ENCODE measurements at places on chromosomes 3 and 15.

DNA sequence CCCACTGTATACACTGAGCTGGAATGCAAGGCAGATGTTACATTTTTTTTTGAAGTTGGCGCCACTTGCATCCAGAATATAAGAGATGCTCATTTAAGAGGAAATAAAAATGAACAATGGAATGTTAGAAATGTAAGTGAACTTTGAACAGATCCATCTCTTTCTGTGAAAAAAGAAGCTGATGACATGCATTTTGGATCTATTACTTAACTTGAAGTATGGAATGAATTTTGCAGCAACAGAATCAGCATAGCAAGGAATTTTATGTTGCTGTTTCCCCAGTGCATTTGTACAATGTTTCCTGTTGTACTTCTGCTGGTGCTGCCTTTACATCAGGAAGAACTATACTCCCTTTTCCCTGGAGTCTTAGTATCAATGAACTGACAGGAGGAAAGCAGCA, 178.2 kb downstream of the LSAMP start:
- DNase-seq: no peak

DNA sequence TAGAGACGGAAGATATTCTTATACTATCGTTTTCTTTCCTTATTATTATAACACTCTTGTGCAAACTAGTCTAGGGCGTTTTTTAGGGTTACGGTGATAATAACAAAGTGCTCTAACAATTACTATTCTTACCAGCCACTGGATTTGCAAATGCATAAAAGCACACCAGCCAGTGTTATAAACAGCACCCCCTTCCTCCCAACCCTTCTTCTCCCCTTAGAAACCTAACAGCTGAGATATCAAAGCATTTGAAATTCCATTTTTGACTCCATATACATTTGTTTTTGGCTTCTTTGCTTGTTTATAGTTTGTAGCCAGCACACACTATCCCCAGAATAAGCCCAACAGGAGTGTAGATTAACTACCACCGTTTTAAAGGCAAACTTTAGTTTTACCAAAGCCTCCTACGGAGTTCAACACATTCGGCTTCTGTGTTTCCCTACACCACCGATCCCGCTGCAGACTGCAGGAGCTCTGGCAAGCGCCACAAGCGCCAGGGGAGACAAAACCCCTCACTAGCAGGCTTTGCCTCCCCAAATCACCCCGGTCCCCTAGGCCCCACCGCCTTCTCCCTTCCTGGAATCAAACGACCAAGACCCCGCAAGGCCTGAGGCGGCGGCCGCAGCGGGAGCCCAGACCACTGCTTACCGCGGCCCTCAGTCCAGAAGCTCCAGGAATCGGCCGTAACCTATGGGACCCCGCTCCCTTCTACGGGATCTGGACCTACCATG, 461 bp downstream of the COPB2 start:
- DNase-seq: peak; percentile 33

DNA sequence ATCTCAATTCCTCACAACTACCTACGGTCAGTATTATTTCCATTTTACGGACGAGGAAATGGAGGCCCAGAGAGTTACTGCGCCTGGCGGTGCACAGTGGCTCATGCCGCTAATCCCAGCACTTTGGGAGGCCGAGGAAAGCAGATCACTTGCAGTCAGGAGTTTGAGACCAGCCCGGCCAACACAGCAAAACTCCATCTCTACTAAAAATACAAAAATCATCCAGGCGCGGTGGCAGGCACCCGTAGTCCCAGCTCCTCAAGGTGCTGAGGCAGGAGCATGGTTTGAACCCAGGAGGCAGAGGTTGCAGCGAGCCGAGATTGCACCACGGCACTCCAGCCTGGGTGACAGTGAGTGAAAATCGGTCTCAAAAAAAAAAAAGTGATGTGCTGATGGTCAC, 187.3 kb downstream of the XXYLT1 start:
- no peak for DNase-seq

DNA sequence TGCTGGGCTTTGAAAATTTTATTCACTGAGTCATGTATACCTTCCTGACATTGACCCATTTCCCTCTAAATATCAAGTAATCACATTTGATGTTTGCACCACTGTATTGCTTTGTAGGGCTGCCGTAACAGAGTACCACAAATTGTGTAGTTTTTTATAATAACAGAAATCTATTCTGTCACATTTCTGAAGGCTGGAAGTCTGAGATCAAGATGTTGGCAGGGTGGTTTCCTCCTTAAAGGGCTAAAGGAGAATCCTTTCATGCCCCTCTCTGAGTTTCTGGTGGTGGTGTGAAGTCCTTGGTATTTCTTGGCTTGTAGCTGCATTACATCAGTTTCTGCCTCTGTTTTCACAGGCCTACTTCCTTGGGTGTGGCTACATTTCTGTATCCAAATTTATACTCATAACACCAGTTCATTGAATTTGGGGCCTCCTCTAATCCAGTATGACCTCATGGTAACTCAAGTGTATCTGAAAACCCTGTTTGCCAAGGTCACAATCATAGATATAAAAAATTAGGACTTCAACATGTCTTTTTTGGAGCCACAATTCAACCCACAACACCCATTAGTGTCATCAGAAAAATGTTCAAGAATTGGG, 29.1 kb upstream of the ST6GAL1 start:
- DNase-seq: peak; percentile 47

GRCh38 chr3:140731440-140732119, 53.7 kb downstream of the TRIM42 start:
- DNase-seq: no peak

DNA sequence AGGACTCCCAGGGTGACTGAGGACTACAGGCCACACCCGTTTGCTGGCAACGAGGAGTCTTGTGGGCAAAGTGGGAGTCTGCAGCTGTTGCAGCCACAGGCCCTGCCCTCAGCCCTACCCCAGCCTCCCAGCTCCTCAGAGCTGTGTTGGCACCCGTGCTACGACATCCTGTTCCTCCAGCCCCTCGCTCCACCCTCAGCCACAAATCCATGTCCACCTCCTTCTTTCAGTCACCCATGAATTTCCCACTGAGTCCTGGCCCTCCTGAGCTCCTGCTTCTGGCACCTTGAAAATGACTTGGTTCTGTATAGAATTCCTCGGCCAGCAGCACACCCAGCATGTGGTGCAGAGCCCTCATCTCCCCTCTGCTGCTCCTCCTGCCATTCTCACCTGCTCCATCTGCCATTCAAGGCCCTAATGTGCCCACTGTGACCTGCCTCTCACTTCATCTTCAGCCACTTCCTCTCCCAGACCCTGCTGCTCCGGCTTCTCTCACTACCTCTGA, 20.9 kb upstream of the VILL start:
- DNase-seq: no peak

DNA sequence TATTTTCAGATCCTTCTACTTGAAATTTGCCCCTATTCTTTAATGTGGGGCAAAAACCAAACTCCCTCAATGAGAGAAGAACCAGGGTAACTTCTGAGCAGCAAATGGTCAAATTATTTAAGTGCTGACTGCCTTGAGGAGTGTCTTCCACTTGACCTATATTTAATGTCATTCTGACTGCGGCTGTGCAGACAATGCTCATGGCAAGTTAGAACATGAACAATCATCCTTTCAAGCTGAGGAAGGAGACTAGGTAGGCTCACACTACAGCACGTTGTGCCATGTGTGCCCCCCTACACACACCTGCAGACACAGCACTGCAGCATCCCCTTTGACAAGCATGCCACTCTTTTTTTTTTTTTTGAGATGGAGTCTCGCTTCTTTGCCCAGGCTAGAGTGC, 98.2 kb downstream of the OSBPL10 start:
- DNase-seq: no peak

DNA sequence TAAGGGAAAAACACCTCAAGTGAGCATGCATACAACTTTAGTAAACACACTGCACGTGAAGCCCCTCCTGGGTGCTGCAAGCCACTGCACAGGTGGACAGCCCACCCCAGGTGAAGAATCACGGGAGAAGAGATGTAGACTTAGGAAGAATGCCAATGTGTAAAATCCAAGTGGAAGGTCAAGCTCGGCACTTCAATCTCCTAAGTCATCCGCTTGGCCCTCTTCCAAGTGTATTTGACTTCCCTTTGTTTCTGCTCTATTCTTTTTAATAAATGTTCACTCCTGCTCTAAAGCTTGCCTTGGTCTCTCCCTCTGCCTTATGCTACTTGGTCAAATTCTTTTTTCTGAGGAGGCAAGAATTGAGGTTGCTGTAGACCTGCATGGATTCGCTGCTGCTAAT, 316.6 kb downstream of the EDEM1 start:
- DNase-seq: no peak

DNA sequence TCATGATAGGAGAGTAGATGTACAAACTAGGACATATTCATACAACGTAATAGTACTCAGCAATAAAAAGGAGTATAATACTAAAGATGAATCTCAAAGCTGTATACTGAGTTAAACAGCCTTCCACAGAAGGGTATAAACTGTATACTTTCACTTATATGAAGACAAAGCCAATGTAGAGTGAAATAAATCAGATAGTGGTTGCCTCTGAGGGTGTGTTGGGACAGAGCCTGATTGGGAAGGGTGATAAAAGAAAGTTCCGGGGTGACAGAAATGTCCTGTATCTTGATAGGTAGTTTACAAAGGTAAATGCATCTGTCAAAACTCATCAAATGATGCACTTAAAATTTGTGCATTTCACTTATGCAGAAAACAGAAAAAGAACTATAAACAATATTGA, 122.5 kb downstream of the ADAM10 start:
- DNase-seq: no peak

- DNase-seq: peak; percentile 93
Measured at GRCh38 chr3:188914552-188914951, 257.2 kb upstream of the TPRG1 start.

- DNase-seq: no peak
Measured at GRCh38 chr15:90697175-90697574, 20.0 kb upstream of the BLM start.

- peak; percentile 79 for DNase-seq
Measured at GRCh38 chr3:27675287-27675686, 46.8 kb downstream of the EOMES start.

DNA sequence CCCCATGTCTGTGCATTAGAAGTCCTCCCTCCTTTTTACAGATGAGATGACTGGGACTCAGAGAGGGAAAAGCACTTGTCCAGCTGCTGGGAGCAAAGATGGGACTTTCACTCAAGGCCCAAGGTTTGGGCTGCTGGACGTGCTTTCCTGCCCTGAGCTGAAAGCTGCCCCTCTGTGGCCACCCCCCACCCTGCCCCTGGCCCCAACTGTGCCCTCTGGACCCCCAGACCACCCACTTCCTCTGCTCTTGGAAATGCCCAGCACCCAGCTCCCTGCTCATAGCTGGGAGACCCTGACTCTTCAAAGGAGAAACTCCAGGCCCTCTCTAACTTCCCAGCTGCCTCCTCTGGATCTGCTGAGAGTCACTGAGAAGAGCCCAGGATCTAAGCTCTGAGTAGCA, 20.7 kb downstream of the GRIP2 start:
- DNase-seq: no peak

GRCh38 chr15:93066834-93067648, 22.0 kb downstream of the RGMA start:
- DNase-seq: no peak

DNA sequence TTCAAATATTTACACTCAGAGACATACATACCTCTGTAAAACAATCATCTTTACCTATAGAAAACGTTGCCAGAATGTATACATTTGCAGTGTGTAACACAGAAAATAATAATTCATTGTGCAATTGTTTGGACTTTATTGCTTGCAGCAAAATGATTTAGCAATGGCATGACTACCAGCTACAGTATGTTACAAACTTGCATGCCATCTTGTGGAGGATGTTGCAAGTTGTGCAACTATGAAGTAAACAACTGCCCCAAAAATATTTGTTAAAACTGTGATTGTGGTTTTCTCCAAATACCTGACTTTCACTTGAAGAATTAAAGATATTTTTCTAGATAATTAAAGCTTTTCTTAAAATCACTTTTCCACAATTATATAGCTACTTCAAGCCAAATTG, 27.1 kb upstream of the C3orf49 start:
- DNase-seq: no peak

DNA sequence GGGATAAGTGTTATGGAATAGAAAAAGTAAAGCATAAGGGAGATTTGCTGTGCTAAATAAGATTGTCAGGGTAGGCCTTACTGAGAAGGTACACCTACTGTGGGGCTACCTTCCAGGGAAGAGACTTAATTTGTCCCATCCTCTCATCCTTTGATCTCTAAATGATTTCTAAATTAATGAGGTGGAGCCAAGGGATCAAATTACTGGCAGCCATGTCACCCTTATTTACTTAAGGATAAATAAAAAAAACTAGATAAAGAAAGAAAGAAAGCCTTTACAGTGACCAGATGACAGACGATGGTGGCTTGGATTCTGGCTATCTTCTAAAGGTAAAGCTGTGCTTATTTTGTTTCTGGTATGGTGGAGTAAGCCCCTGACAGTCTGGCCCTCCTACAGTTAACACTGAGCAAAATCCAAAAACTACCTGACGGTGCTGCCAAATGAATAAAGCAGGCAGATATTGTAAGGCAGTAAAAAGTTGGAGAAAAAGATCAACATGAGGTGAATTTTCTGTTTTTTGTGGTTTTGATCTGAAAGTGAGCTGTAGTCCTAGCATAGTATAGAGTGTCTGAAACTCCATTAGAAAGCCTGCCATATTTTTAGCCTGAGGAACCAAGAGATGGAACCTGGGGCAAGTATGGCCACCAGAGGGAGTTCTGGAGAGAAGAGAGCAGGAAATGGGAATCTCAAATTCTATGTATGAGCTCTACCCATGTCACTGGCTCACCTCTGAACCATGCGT, 285.1 kb upstream of the MANF start:
- DNase-seq: peak; percentile 67

DNA sequence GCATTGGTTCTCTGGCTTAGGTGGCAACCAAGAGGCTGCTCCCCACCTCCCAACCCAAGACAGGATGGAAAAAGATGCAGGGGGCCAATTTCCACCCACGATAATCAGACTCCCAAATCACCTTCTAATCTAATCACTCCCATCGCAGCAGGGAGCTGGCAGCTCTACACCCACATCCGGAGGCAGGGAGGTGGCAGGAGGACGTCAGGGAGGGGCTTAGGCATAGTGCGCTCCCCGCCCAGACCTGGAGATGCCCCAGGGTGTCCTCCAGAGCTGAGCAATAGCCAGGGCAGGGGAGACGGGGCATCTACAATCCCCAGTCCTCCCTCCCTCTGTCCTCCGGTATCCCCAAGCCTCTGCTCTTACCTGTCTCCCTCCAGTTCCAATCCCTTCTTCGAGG, 70.5 kb upstream of the SEC13 start:
- no peak for DNase-seq

GRCh38 chr3:128205558-128206145, 52.4 kb downstream of the EEFSEC start:
- no peak for DNase-seq

GRCh38 chr3:117101697-117102096, 392.1 kb downstream of the TUSC7 start:
- no peak for DNase-seq

DNA sequence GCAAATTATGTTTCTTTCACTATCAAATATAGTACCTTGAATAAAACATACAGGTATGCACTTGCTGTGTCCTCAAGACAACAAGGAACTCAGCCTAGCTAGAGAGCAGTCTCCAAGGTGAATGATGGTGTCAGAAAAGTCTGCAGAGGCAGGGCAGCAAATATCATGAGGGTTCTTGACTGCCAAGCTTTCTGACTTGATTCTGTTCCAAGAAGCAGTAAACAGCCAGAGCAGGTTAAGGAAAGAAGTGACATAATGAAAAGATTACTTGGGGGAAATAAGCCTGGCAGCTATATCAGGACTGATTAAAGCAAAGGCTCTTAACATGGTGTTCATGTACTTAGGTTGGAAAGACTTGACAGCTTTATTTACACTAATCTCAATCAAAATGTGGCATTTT, 192.2 kb upstream of the GADL1 start:
- DNase-seq: no peak

- DNase-seq: no peak
Measured at GRCh38 chr3:31620656-31621055, 87.9 kb downstream of the STT3B start.

GRCh38 chr3:131835906-131836305, 198.9 kb downstream of the CPNE4 start:
- no peak for DNase-seq

Data from lung microvascular endothelial cell (primary cell).